ENCODE measurements at places on chromosomes 6 and 20.

DNA sequence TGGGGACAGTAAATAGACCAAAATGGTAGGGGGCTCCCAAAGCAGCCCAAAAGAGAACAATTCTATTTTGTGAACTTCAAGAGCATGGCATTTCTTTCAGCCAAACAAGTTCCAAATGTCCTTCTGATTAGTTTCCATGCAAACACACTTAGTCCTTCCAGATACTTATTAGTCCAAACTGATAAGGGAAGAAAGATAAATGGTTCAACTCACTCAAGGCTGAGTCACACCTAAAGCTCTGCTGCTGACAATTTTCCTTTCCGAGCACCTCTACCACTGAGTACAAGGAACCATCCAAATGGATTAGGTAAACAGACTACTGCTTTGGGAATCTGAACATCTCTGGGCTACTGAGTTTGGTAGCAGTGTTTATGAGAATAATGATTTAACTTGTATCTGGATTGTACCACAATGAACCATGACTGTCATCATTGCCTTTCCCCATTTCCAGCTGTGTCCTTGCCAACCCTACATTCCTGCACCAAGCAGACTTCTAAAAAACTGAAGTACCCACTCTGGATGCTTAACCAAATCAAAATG lies 71.2 kb downstream of the TNFRSF21 start:
- no peak for DNase-seq

DNA sequence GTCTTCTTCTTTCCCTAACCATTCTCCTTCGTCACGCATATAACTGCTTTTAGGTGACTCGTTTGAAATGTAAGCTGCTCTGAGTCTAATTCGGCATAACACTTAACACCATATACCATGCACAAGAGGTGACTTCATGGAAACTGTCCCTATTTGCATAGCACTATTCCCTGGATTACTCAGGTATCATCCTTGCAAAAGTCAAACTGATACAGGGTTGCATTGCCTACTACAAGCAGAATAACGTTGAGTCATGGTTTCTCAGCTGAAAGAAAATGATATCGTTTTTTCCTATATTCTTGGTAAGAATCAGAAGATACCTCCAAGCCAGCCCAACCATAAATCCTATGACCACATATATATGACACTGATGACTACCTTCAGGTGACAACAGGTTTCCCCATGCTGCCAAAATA lies 227.5 kb downstream of the ATXN1 start:
- DNase-seq: no peak

DNA sequence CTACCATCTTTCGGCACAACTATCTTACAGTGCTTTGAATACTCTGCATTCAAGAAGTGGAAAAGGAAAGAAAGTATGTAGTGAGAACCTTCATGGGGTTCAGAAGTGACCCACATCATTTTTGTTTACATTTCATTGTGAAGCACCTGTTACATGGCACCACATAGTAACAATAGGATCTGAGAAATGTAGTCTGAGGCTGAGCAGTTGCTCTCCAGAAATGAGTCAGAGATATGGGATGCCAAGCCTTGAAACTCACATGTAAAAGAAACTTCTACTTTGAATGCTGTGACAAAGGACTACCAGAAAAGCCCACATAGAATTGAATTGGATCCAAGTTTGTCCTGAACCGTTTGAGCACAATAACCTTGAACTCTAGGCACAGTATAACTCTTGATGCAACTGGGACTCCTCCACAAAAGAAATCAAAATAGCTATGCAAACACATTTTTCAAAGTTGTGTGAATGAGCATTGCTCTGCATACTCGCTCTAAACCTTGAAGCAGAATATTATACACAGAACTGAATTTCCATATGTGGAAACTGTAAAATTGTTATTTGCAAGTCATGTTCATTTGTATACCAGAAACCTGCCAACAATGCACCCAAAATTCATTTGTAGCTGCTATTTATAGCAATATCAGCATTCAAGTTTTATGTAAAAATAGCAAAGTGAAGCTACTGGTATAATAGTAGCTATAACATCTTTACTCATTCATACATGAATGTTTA lies 400.9 kb upstream of the POU3F2 start:
- no peak for DNase-seq

DNA sequence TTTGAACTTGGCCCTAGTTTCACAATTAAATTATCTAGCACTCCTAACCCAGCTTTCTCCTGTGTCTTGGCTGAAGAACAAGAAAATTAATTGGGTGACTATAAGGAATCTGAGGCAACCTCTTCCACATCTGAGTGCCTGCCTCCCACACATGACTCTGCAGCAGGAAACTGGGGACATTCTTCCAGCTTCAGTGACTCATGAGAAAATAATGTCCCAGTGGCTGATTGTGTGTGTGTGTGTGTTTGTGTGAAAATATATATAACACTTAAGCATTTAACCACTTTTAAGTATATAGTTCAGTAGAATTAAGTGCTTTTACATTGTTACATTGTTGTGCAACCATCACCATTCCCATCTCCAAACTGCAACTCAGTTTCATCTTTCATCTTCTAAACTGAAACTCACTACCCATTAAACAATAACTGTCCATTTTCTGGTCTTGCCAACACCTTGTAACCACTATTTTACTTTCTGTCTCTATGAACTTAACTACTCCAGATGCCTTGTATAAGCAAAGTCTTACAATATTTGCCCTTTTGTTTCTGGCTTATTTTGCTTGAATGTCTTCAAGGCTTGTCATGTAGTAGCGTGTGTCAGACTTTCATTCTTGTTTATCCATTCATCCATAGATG lies 8.7 kb downstream of the TRIM38 start:
- DNase-seq: peak; percentile 33

DNA sequence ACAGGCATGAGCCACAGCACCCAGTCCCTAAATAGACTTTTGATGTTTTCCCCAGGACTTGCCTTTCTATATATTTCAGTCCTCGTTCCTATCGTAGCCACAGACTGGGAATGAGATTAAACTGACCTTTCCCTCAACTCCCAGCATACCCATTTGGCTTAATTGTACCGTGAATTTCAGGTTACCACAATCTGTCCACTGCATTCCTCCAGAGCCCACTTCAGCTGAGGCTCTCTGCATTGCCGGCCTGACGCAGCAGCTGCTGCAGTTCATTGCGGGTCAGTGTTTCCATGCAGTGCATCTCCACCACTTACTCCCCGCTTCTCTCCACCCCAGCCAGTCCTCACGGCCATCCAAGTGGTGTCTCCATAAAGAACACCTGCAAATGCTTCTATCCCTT lies 103.1 kb upstream of the RIN2 start:
- no peak for DNase-seq

DNA sequence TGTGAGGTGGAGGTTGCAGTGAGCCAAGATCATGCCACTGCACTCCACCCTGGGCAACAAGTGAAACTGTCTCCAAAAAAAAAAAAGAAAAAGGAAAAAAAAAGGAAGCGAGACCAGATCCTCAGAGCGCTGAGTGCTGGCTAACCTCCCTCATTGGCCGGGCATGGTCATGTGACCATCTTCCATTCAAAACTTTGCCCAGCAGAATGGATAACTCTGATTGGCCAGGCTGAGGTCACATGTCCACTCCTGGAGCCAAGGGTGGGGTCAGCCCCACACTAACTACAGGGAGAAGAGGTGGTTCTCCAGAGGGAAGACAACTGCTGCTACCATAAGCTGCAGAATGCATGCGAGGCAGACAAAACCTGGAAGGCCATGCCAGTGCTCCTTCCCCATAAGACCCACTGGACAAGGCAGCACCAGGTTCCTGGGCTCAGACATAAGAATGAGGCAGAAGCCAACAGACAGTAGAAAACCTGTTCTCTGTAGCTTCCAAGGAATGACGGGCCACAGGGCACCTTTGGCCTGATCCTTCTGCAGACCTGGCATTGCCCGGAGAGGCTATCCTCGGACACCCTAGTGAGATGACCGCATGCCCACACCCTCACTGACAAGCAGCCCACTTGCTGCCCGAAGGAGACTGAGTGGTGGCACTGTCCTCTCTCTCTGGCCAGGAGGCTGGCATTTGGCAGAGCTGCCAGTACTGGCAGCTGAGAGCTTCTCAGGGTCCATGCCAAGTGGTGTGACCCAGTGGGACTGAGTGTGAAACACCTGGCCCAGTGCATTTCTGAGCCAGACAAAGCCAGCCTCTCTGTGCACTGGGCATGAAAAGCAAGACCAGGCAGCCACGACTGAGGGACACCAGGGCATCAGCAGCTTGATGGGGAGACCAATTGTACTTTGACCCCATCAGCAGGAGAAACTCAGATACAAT lies 311.9 kb upstream of the SULF2 start:
- DNase-seq: peak; percentile 31

- no peak for DNase-seq
These were observed 119.4 kb upstream of the GJE1 start for GRCh38 chr6:142013287-142013686.

GRCh38 chr6:75334266-75335040 lies 49.9 kb upstream of the TMEM30A start:
- DNase-seq: peak; percentile 80

DNA sequence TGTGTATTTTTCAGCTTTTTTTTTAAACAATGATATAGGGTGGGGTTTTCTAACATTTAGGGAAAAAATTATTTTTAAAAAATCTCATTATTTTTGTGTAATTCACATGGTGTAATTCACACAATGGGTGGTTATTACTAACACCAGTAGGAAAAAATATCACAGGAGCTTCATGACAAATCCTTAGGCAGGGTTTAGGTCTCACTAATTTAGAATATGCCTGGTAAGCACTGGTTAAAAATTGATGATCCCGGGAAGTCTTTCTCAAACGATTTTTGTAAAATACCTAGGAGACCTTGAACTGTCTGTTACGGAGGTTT lies 29.5 kb upstream of the ZNF217 start:
- no peak for DNase-seq

DNA sequence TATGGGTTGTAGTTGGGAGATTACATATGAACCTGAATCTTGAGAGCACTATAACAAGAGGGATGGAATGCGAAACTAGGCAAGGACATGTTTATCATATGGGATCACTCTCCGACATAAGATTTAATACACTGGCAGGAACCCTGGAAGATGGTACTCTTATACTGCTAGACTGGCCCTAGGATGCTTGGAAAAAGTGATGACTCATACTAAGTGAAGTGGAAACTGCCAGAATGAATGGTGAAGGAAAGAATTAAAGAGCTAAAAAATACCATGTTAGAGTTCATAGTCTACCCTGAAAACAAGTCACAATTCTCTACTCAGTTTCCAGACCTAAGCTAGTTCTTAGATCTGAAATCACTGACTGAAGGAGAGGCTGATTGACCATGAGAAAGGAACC lies 45.5 kb upstream of the THEMIS start:
- DNase-seq: no peak

GRCh38 chr20:44629542-44629941 lies 22.0 kb downstream of the ADA start:
- no peak for DNase-seq

DNA sequence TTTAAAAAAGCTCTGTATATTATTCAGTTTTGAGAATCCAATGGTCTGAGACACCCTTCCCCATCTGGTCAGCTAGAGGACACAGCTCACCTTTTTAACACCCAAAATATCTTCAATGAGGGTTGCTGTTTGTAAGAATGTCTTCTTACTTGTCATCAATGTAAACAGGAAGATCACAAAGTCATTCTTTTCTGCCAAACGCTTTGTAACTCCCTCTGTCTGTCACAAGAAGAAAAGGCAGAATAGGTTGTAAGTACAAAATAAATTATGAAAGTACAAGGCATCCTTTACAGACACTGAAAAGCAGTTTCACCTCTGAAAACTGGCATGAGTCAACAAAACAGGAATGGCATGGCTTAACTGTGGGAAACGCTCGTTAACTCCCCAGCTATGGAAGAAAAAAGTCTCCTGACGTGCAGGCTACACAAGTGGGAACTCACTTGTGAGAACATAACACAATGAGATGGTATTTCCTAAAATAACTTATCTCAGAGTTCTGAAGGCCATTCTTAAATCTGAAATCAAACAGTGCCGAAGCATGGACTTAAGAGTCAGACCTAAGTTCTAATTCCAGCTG lies 42.7 kb downstream of the TRPC4AP start:
- DNase-seq: no peak

- no peak for DNase-seq
These were observed 6.9 kb upstream of the SAMD3 start for GRCh38 chr6:130229645-130230044.

GRCh38 chr6:39843305-39844020 lies 51.3 kb downstream of the DAAM2 start:
- no peak for DNase-seq

DNA sequence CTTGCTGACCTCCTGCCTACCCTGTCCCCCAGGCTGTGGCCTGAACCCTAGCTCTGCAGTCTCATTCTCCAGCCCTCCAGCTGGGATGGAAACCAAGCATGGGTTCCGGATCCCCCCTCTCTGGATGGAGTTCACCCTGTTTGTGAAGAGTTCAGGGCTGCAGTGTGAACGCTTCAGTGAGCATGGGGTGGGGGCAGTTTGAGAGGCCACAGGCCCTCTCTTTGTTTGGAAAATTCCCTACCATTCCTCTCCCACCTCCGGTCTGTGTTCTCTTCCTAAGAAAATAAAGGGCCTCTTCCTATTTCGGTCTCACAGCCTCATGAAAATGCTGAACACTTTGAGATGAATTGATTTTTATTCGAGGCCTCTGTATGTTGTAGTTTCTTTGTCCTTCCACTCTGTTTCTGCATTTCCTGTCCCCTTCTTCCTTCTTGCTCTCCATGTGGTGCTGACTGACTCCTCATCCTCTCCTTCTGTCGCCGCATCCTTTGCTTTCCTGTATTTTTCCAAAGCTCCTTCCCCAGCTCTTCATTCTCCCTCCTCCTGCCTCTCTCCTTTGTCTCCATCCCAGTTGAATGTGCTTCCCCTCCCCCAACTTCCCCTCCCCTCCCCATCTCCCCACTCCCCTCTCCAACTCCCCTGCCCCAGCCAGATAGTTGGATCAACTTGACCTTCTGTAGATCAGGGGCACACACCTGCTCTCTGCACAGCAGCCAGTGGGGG lies 2.4 kb upstream of the KCNK5 start:
- DNase-seq: peak; percentile 80

DNA sequence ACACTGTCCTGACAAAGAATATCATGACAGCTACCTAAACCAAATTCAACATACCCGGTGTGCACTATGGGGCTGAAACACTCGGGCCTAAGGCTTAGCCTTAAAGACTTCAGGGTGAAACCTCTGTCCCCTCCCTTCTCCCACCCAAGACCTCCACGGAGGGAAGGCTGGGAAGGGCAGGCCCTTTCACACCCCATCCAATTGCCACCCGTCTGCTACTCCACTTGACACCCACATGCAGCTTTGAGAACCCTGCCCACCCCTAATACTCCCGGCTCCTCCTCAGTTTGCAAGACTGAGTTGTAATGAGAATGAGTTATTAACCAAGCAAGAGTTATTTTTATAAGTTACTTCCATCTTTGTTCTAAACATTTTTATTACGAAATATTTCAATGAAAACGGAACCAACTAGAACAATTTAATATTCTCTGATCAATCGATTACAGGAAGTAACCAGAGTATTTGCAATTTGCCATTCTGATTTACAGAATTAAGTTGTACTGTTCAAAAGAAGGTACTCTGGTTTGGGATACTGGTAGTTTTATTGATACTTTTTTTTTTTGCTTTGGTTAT lies 3.7 kb downstream of the TAF4 start:
- DNase-seq: no peak

DNA sequence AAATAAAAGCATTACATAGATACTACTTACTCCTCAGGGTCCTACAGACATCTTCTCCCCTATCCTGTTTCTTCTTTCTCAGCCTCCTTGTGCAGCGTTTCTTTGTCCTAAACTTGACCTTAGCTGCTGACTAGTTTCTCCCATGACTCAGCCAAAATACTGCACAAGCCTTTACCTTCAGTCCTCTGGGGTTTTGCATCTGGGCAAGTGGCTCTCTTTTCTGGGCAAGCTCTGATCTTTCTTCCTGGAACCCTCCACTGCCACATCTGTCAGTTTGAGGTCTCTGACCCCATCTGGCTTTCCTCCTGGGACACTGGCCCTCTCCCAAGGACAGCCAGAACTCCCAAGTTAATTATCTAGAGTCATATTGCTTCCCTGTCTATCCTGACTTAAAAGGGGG lies 838.4 kb downstream of the DHX35 start:
- no peak for DNase-seq
